NCI-H446 treated with DMSO at 0.1 percent for 48 hours (cell line): ENCODE measurements at places on chromosomes 6 and 20.

GRCh38 chr6:11462742-11463397 is 74.7 kb upstream of the TMEM170B start:
- DNase-seq: no peak

GRCh38 chr6:19377722-19378121 is 459.4 kb upstream of the ID4 start:
- DNase-seq: no peak

DNA sequence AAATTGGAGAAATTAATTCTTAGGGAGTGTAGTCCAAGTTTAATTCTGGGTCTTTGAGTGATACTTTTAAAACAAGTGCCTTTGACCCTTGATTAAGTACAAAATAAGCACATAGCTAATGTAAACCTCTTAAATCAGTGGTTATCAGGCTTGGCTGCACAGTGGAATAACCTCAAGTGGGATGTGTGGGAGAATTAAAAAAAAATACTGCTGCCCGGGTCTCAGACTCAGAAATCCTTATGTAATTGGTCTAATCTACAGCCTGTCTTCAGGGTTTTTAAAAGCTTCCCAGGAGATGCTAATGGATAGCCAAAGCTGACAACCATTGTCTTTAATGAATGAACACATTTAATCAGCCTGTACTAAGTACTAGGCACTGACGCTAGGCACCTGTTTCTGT is 28.5 kb upstream of the TMEM14A start:
- no peak for DNase-seq

- DNase-seq: peak; percentile 47
Observed at GRCh38 chr20:60095456-60095855, 137.2 kb downstream of the CDH26 start.

GRCh38 chr20:57804470-57805250 is 94.8 kb upstream of the PMEPA1 start:
- DNase-seq: no peak

- DNase-seq: no peak
Observed at GRCh38 chr6:41687501-41688175, 47.8 kb downstream of the TFEB start.

DNA sequence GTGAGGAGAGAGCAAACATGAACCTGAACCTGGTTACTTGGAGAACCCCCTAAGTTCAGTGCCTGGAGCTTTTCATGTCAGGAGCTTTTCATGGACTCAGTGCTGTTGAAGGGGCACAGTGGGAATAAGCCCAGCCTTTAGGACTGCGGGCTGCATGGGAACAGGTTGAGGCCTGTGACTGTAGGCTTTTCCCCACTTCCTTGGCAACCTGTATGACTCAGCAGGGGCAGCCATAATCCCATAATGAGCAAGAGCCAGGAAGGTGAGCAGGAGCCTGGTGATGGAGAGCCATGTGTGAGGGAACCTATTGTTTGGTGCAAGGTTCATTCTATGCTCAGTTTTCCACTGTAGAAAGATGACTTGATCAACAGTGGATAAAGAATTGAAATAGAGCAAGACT is 23.4 kb downstream of the MEP1A start:
- DNase-seq: no peak
